ENCODE measurements at places on chromosomes 3 and 15. TPM values are rescaled to one million over a fixed set of nuclear protein-coding genes. Genes with fewer than 3 reads are reported as not detected.

DNA sequence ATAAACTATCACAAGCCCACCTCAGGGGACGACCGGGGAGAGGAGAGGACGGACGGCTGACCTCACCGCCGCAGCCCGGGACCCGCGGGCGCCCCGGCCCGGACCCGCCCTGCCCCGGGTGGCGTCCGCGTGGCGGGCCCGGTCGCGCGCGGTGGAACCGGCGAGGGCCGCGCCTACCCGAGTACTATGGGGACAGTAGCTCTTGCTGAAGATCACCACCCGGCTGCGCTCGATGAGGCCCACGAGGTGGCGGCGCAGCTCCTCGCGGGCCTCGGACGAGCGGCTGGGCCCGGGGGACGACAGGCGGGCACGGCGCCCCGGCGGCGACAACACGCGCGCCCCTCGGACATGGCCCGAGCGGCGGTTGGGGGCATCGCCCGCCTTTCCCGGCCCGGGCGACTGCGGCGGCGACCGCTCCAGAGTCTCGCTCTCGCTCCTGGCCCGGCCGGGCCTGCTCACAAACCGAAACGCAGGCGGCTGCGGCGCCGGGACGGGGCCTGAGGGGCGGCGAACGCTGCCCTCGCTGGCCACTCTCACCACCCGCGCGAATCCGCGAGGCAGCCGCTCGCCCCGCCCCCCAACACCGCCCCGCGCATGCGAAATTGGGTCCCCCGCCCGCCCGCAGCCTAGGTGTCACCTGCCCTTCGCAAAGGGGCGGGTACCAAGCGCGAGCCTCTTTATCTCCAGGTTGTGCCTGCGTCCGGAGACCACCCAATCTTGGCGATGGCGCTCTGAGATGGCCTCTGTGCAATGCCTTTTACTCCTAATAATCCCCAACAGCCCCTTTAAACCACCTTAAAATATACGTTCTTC lies at the start of gene TXNRD3:
TXNRD3 (minus strand) TSS at position 554 of the 813 bp plus-strand sequence.
- peak; percentile 69 for DNase-seq

DNA sequence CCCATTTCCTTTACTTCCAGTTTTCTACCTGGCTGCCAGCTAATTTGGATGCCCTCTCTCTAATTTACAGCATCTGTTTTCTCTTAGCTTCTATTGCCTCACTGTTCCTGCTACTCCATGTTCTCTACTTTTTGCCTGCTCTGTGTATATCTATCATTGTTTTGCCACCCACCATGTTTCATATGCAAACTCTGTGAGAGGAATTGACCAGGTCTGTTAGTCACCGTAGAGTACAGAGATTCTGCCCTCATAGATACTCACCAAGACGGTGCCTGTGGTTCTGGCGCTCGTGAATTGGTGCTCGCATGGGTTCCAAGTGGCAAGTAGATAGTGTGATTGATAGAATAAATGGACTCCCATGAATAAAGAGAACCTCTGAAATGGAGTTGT lies 288.8 kb downstream of the CNTN6 start:
- DNase-seq = no peak

The WDR72 gene
- 5.9 TPM for total RNA-seq

DNA sequence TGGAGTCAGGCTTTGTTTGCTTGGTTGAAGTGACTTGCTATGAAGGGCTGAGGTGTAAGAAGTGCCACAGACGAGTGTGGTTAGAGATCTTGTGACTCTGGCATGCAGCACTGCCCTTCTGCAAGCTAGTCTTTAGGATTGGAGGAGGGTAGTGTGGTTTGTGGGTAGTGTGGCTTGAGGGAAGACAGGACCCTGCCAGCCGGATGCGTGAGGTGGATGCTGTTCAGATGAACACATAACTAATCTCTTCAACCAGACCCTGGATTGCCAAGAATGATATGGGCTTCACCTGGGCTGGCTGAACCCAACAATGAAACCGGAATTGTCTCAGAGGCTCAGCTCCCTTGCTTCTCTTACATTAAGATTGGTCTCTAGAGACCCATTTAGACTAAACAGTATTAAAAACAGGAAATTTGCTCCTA lies 32.7 kb downstream of the STARD9 start:
- no peak for DNase-seq

GRCh38 chr15:84833447-84834228 lies 16.5 kb downstream of the ALPK3 start:
- DNase-seq = peak; percentile 70

- no peak for DNase-seq
Measured at GRCh38 chr3:171606151-171606751, 146.0 kb upstream of the TNIK start.

The TMEM108 gene
- not detected for total RNA-seq

The CAMK2N2 gene
- 1.2 TPM for total RNA-seq

The CELSR3 gene
- total RNA-seq = 1.1 TPM

GRCh38 chr3:78279091-78279490 lies 1239.2 kb downstream of the ROBO2 start:
- no peak for DNase-seq

DNA sequence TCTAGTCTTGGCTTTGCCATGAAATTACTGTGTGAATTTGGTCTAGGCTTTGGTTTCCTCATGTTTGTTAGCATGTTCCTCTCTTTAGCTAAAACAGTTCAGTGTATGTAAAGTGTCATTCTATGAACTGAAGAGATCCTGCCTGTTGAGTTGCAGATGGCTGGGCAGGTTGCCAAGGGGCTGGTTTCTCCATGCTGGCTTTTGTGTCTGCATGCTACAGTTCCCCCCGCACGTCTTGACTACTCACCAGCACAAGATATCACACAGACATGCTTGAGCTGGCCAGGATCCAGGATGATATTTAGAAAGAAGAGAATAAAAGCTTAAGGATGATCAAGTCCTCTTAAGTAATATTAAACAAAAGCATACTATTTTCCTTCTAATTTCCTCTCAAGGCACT lies 90.2 kb downstream of the CERS3 start:
- DNase-seq = peak; percentile 10

The COL8A1 gene
- total RNA-seq = 3.8 TPM

The IQCF5 gene
- not detected for total RNA-seq

The CFAP91 gene
- total RNA-seq = 0.17 TPM

The PARP15 gene
- total RNA-seq = not detected

GRCh38 chr15:58724466-58724865 lies 25.0 kb downstream of the ADAM10 start:
- no peak for DNase-seq

GRCh38 chr3:2485027-2485375 lies 386.3 kb downstream of the CNTN4 start:
- no peak for DNase-seq

DNA sequence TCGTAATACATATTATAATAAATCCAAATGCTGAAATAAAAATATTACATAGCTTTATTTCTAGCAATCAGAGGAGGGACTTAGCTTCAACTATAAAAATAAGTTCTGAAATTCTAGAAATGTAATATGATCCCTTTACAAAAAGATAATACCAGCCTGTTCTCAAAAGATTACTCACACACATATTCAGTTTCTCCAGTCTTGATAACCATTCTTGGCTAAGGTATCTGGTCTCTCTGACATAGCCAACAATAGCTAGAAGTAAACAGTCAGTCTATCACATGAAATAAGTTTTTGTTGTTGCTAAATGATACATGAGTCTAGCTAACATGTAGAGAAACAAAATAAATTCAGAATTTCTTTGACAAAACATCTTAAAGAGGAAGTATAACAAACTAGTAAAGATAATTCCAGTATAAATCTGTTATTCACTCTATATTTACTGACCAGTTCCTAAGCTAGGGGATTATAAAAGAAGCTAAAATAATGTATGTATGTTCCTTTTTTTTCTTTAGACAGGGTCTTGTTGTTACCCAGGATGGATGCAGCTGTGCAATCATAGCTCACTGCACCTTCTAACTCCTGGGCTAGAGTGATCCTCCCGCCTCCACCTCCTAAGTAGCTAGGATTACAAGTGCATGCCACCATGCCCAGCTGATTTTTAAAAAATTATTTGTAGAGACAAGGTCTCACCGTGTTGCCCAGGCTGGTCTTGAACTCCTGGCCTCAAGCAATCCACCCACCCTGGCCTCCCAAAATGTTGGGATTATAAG lies 170.6 kb downstream of the TBL1XR1 start:
- no peak for DNase-seq

GRCh38 chr3:24985668-24986067 lies 442.4 kb upstream of the RARB start:
- no peak for DNase-seq

- no peak for DNase-seq
Measured at GRCh38 chr15:101172501-101173071, 79.3 kb downstream of the CHSY1 start.

- peak; percentile 41 for DNase-seq
Measured at GRCh38 chr3:127233371-127233770, 40.4 kb downstream of the PRR23E start.

- peak; percentile 83 for DNase-seq
Measured at GRCh38 chr3:85360742-85361387, 402.1 kb downstream of the CADM2 start.

DNA sequence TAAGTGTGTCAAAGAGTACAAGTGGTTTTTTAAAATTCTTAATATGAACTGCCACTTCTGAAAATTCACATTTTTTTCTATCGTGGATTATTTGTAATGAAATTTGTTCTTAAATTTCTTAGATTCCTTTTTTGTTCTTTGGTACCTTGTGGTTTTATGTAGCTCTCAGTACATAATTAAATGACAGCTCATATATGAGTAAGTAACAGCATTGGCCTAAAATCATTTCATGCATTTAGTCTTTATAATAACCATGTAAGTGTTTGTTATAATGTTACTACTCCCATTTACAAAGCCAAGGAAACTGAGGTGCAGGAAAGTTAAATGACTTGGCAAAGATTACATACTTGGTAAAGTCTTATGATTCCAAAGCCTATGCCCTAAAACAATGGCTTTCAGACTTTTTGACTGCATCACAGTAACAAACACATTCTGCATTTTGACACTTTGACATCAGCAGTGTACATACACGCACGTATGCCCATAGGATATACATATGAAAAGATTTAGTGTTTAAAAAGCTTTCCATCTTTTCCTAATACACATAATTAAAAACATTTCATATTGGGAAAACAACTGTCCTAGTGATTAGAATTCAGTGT lies 14.9 kb downstream of the SPRED1 start:
- peak; percentile 15 for DNase-seq

DNA sequence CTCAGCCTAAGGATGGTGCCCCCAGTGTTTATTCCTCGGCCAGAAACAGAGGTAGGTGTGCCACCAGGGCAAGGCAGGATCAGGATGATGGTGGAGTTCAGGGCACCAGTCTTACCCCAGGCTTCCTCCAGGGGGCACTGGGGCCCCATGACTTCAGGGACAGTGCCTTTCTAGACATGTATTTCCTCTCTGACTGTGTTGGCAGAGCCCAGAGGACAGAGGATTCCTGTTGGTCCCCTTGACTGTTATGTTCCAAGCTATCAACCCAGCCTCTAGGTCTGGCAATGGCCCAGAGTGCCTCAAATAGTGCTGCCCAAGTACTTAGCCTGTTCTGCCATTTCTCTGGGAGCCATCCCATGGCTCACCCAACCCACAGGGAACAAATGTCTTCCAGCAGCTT lies 2.8 kb downstream of the HEMK1 start:
- peak; percentile 72 for DNase-seq

DNA sequence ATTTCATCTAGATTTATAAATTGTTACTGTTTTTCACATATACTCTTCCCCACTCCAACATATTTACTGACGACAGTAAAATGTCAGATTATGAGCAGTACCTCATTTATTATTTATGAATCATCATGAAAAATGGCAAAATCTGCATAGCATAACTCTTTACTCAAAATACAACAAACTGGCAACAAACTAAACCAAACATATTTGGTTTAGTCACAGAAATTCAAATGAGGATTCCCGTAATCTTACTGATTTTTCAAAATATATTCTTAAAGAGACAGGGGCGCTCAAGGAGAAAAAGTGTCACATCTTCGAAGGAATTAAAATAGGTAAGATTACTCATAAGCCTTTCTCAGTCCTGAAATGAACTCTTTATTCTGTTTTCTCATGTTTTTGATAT lies 3.0 kb upstream of the GPR87 start:
- peak; percentile 58 for DNase-seq

All from PC-3 (cell line).